ENCODE measurements at places on chromosomes 1 and 21.

GRCh38 chr1:147794570-147794969, 34.2 kb upstream of the GJA5 start:
- no peak for DNase-seq

DNA sequence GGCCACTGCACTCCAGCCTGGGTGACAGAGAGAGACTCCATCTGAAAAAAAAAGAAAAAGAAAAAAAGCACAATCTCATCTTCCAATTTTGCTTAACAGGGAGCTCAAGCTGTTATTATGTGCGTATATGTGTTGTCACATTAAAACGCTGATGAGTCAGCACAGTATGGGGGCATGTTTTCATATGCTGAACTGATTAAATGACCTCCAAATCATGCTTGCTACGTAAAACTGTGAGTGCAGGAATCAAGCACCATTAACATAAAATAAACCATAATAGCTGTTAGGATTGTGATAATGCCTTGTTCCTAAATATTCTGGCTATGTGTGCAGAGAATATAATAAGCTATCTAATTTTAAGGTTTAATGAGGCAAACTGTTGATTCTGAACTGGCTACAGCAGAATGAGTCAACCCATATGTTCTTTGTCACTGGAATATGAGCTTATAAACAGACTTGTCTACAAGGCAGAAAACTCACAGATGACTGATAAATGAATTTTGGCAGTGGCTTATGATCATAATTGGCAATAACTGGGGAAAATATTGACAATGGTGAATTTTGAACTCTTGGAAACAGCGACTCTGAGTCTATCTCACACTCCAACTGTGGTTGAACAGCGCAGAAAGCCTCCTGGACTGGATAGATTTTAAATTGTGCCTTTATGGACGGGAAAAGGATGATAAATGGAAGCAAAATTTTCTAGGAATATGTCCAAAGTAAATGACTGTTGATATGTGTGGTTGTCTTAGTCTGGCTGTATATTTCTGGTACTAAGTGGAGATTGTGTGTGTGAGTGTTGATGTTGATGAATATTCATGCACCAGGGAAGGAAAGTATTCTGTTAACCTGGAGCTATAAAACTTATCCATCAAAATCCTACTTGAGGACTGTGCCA, 75.5 kb downstream of the VCAM1 start:
- DNase-seq, result peak; percentile 8

GRCh38 chr1:150261367-150261766, 3.8 kb downstream of the CA14 start:
- DNase-seq, result no peak

DNA sequence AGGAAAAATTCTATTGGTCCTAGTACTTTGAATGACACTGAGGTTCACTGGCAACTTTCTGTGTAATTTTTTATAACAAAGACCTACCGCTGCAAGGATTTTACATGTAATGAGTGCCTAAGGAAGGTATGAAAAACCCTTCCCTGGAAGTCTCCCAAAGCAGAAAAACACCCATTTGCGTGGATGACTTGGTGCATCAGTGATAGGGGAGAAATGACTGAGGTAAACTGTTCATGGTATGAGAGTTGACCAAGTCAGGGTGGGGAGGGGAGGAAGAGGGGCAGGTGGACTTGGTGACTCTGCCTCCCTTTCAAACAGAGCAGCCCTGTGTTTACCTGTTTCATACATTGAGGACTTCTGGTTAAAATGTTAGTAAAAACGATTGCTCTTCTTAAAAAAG, 78.8 kb upstream of the IPO9 start:
- DNase-seq, result no peak

DNA sequence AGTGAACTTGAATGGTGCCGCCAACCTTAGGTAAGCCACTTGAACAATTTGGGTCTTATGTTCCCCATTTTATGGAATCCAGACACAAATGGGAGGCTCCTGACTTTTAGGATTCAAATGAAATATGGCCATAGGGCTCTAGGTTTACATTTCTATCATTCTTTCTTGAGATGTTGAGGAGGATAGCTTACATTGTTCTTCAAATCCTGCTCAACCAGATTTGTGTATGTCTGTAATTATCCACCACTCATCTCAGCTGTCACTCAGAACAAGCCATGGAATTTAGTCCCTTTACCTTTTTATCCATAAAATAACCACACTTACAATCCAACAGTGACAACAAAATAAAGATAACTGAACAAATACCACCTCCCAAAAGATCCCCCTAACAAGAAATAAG, 682.9 kb upstream of the PTBP2 start:
- no peak for DNase-seq

GRCh38 chr1:91846007-91846638, 39.8 kb downstream of the TGFBR3 start:
- peak; percentile 36 for DNase-seq

DNA sequence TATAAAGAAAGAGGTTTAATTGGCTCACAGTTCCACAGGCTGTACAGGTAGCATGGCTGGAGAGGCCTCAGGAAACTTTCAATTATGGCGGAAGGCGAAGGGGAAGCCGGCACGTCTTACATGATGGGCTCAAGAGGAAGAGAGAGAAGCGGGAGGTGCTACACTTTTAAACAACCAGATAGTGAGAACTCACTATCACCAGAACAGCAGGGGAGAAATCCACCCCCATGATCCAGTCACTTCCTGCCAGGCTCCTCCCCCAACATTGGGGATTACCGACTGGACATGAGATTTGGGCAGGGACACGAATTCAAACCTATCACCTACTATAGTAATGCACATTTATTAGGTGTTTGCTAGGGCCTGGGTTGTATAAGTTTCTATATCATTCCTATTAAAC, 117.8 kb downstream of the ZMYM4 start:
- DNase-seq, result no peak

- no peak for DNase-seq
Observed at GRCh38 chr1:178646821-178647220, 78.2 kb upstream of the RALGPS2 start.

- DNase-seq, result no peak
Observed at GRCh38 chr1:193971595-193971994, 785.2 kb upstream of the B3GALT2 start.

DNA sequence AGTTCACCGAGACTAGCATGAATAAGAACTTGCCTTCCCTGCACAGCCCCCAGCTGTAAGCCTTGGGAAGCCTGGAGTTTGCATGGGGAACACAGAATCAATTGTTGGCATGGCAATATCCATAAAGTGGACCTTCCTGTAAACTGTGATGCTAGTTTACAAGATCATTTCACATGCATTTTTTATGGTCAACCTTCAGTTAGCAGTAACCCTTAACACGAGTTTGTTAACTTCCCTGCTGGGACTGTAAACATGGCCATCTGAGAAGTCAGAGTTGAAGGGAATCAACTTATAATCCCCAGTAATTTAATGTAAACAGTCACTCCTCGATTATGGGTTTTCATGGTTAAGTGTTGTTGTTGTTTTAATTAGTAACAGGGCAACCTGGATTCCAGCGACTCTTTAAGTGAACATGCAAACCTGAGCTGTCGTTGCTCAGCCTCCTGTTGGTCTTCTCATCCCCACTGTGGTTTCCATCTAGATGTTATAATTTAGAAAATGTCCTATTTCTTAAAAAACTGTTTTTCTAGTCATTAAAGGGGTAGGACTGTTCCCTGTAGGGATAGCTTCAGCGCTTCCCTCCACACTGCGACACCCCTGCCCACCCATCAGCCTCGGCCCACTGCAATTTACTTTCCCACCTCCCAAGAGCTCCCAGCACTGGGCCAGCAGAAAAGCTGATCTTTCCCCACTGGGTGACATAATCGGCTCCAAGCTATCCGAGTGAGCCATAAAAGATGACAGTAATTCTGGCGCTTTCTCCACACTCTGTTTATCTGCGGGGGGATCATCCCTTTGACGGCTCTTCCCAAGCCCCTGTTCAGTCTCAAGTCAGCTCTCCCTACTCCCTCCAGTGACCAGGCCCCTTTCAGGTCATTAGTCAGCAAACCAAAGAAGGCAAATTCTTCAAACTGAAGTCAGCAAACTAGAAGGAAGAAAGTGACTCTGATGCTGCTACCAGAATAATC, 107.6 kb upstream of the IPO9 start:
- DNase-seq, result peak; percentile 53

DNA sequence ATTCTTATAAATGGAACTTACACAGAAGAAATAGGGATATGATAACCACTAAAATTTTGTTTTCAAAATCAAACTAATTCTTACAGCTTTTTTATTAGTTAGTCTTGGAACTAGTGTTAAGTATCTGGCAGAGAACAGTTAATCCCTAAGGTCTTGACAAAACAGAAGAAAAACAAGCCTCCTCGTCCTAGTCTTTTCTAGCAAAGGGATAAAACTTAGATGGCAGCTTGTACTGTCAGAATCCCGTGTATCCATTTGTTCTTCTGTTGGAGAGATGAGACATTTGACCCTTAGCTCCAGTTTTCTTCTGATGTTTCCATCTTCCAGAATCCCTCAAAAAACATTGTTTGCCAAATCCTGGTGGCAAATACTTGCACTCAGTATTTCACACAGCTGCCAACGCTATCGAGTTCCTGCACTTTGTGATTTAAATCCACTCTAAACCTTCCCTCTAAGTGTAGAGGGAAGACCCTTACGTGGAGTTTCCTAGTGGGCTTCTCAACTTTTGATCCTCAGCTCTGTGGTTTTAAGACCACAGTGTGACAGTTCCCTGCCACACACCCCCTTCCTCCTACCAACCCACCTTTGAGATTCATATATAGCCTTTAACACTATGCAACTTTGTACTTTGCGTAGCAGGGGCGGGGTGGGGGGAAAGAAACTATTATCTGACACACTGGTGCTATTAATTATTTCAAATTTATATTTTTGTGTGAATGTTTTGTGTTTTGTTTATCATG, 42.3 kb upstream of the LAMC2 start:
- no peak for DNase-seq

- DNase-seq, result no peak
Observed at GRCh38 chr1:178509414-178510007, 3.4 kb upstream of the TEX35 start.

DNA sequence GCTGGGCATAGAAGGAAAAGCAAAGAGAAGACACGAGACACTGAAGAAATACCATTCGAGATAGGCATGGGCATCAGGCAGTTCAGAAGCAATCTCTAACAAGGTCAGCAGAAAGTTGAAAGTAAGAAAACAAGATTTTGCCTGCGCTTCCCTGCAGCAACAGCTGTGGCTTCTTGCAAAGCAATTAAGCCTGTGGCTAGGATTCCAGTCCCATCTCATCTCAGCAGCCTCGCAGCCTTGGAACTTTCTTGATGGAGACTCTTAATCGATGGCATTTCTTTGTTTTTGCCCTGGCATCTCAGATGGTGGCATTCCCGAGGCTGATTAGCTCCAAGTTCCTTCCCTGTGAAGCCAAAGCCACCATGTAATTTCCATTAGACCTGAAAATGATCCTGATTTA, 64.6 kb upstream of the SPAG17 start:
- no peak for DNase-seq

DNA sequence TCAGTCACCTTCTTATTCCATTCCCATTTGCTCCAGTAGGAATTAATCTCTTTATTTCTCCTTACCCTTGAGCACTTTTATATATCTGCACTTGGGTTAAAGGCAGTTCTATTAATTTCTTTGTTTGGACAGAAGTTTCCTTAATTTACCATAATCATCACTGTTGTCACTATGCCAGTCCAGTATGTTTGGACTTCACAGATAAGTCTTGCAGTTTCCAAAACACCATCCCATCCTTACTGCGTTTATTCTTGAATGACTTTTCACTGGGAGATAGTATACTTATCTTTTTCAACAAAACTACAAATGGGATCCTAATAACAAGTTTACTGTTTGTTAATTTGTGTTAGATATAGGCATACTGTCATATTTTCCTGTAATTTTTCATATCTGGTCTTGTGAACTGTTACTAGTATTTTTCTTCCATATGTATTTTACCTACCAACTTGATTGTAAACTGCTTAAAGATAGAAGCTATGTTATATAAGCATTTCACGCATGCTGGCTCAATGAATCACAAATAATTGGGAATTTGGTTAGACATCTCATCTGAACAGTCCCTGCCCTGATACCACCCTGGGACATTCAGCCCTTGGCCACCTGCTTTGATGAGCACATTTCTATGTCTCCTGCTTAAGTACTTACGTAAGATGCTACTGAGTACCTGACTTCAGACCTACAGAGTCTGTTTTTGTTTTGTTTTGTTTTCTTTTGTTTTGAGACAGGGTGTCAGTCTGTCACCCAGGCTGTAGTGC, 78.2 kb downstream of the OLFML2B start:
- DNase-seq, result no peak

DNA sequence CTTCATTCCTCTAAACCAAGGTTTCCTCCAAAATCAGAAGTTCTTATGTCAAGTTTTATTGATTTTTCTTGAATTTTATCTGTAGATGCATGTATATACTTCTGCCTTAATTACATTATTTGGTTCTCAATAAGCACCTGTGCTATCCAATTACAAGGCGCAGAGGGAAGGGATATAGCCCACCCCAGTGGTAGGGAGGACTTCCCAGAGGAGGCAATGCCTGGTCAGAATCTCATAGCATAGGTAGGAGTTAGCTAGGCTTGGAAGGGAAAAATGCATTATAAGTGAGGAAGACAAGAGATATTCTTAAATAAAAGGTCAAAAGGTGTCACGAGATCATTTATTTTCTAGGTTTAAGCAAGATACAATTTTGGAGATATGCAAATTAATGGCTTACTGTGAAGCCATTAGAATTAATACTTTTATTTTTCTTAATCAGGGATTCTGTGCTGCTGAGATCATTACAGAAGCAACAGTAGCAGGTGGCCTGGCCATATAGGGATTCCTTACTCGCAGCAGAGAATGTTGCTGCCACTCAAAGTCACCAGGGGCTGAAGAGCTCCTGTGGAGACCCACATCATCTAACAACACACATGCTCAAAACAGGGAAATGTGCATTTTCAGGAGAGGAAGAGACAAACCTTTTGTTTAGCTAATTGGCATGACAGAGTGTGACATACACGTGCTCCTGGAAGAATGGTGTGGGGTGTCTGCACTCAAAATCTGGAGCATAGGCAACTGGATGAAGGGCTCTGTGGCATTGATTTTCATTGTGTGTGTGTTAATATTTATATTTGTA, 178.3 kb downstream of the ATG4C start:
- DNase-seq, result no peak

DNA sequence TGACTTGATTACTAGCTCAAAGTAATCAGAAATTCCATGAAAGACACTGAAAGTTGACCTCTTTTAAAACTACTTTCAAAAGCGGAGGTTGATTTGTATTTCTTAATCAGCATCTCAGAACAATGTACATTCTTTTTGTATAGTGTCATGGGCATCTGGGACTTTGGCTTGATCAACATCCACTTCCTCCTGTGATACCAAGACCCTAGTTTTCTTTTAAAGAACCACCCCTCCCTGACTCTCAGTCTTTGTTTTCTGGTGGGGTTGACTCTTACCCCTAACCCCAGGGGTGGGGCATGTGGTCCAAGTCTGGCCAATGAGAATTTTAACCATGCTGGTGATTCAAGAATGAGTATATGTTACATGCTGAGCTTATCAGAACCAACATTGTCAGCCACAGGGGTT, 21.7 kb upstream of the IRF2BP2 start:
- no peak for DNase-seq
